Sigmoid colon (tissue), 7 donors: ENCODE measurements at places on chromosomes 6 and 20. TPM values are rescaled to one million over a fixed set of nuclear protein-coding genes. Genes with fewer than 3 reads are reported as not detected.

- no peak for DNase-seq
Measured at GRCh38 chr20:59662856-59663512, 58.6 kb downstream of the PHACTR3 start.

DNA sequence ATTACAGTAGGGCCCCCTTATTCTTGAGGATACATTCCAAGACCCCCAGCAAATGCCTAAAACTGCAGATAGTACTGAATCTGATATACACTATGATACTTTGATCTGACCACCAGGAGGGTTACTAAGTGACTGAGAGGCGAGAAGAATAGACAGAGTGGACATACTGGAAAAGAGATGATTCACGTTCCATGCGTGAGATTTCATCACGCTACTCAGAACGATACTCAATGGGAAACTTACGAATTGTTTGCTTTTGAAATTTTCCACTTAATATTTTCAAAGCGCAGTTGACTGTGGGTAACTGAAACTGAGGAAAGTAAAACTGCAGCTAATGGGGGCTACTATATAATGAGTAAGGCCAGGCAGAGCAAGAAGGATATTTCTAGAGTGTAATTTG, 60.8 kb downstream of the STX11 start:
- DNase-seq, result no peak

DNA sequence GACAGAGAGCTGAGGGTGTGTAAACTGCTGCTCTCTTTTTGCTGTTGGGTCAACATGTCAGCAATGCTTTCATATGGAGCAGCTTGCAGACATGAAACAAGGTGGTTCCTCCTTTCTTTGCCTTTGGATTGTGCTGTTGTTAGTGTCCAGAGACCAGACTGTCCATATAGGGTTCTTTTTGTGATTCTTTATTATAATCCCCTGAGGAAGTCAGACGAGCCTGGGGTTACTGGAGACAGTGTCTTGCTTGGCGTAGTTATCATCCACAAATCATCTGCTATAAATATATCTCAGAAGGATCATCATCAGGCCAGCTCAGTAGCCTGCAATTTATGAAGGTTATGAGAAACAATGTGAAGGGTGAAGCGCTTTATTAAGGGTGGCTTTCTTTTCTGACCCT, 2.3 kb upstream of the ADGRB3 start:
- DNase-seq, result no peak

- DNase-seq, result no peak
Measured at GRCh38 chr6:108157234-108157980, 8.4 kb upstream of the NR2E1 start.

DNA sequence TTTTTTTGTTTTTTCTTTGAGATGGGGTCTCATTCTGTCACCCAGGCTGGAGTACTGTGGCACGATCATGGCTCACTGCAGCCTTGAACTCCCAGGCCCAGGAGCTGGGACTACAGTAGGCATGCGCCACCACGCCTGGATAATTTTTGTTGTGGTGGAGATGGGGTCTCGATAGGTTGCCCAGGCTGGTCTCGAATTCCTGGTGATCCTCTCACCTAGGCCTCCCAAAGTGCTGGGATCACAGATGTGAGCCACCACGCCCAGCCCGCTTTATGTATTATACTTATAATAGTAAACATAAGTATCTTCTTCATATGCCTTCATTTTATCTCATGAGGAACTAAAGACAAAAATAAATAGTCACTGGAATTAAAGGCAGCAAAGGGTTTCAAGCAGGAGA, 63.5 kb downstream of the GINS1 start:
- peak; percentile 30 for DNase-seq

- peak; percentile 50 for DNase-seq
Measured at GRCh38 chr20:57753332-57754164, 43.7 kb upstream of the PMEPA1 start.

GRCh38 chr20:1926237-1926636, 31.0 kb downstream of the SIRPA start:
- DNase-seq, result no peak

GRCh38 chr6:102986086-102986485, 1592.6 kb downstream of the GRIK2 start:
- no peak for DNase-seq

- DNase-seq, result no peak
Measured at GRCh38 chr6:158270389-158271127, 41.7 kb upstream of the TULP4 start.

GRCh38 chr6:8065519-8065911, 1.3 kb upstream of the BLOC1S5 start:
- DNase-seq, result no peak

DNA sequence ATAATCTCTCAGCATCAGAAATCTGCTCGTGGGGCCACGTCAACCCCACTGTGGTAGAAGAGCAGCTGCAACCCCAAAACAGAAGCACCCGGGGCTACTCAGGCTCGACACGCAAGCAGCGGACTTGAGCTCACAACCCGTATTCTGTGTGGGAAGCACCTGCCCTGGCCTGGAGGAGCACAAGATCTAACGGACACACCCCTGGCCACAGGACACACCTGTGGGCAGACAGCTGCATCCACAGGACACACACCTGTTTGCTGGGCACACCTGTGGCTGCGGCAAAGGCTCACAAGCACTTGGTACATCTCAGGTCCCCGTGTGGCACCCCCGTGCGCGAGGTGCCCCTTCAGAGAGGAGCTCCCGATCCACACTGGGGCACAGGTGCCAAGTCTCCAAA, 36.5 kb downstream of the ZBTB46 start:
- no peak for DNase-seq

GRCh38 chr6:138248878-138249277, 30.6 kb upstream of the PBOV1 start:
- DNase-seq, result no peak

DNA sequence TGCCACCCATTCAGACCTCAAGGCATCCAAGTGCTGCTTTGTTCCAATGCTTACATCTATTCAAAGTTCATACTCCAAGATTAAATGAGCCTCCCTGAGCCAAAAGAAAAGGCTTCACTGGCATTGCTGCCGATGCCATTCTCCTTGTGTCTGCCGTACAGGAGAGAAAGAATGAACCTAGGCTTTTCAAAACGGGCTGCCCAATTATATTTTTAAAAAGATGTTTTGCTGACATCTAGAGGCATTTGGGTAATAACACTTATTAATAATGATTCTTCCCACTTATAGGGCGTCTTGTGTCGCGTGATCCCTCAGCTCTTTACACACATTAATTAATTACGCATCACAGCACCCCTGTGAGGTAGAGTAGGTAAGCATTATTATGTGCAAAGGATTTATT, 545.6 kb downstream of the PKHD1 start:
- DNase-seq, result no peak

- no peak for DNase-seq
Measured at GRCh38 chr20:13029687-13030375, 21.1 kb downstream of the SPTLC3 start.

GRCh38 chr6:56802584-56802983, 152.3 kb upstream of the BEND6 start:
- DNase-seq, result no peak

- no peak for DNase-seq
Measured at GRCh38 chr6:160500639-160501038, 152.5 kb downstream of the SLC22A3 start.

DNA sequence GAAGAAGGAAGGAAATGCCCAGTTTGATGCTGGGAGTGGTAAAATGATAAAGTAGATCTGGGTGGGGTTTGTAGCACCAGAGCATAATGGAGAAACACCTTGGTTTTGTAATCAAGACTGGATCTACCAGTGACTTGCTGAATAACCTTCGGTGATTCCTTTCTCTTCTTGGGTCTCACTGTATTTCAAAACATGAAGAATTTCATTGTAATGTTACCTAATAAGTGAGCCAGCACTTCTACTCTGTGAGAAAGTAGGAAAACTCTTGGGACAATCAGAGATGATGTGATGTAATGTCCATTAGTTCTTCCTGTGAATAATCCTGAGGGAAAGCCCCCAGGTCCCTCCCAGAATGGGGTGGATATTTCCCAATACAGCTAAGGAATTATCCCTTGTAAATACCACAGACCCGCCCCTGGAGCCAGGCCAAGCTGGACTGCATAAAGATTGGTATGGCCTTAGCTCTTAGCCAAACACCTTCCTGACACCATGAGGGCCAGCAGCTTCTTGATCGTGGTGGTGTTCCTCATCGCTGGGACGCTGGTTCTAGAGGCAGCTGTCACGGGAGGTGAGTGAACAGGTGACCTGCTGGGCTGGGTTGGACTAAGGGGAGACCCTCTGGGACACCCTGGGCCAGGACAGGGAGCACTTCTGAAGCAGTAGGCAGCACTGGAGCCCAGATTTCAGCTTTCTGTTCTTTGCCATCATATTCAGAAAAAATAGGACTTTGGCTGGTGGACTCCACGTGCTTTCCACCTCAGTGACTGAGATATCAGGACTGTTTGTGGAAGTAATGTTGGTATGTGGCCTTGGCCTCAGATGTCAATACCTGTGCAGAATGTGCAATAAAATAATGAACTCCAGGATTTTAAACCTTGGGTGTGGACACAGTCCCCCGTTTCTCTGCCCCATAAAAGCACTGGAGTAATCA, at the start of gene PI3:
TSS of gene PI3 (plus strand) at position 469 of the 931 bp plus-strand sequence. CDS start at position 490, 21 bp downstream.
- no peak for DNase-seq

DNA sequence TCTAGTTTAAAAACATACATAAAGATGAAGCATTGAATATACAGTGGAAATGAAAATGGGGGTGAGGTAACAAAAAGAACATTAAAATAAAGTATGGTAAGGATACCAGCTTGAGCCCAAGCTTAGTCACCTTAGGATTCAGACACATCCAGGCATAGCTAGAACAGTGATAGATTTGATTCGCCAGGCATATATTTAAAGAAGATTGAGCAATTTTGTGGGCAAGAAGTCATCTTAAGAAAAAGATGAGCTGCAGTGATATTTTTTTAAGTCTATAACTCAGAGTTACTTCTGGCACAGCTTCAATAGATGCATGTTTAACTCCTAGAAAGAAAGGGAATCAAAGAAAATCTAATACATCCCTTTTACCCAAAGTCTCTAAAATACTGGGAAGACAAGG, 97.9 kb downstream of the BMP5 start:
- no peak for DNase-seq

GRCh38 chr6:34900321-34901031, 11.4 kb downstream of the ANKS1A start:
- DNase-seq, result no peak

DNA sequence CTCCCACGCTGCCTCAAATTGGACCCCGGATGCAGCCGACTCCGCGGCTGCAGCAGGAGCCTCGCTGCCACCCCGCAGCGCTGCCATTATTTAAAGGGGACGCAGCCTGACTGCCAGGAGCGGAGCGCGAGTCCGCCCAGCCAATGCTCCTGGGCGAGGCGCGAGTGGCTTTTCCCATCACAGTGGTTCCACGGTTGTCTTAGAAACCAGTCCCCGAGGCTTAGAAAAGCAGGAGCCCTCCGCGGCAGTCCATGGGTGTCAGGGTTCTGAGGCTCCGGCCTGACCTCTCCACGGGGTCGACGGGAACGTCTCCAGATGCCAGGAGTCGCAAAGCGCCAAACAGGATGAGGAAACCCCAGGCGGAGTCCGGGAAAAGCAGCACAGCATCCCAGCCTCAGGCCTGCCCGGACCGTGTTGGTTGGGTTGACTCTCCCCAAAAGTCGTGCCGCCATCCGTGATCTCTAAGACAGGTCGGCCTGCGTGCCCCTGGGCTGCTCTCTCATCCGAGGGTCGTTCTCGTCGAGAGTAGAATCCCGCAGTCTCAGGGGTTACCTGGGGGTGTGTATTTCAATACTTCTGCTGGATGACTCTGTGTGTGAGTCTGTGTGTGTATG, 975.8 kb upstream of the DEFB115 start:
- no peak for DNase-seq

GRCh38 chr6:3250231-3250675, 8.5 kb upstream of the PSMG4 start:
- peak; percentile 75 for DNase-seq

- peak; percentile 71 for DNase-seq
Measured at GRCh38 chr20:37346535-37347346, 801 bp downstream of the SRC start.

DNA sequence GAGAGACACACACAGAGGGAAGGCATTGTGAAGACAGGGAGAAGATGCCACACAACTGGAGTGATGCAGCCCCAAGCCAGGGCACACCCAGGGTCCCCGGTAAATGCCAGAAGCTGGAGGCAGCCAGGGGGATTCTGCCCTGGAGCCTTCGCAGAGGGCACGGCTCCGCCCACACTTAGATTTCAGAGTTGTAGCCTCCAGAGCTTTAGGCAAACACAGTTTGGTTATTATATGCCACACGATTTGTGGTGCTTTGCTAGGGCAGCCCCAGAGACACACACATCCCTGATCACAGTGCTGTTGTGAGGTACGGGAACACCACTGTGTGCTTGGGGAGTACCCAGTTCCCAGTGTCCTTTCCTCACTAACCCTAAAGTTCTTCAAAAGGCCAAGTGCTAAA, 280.6 kb downstream of the SMOC2 start:
- no peak for DNase-seq

- DNase-seq, result no peak
Measured at GRCh38 chr20:12978126-12978394, 30.7 kb upstream of the SPTLC3 start.

DNA sequence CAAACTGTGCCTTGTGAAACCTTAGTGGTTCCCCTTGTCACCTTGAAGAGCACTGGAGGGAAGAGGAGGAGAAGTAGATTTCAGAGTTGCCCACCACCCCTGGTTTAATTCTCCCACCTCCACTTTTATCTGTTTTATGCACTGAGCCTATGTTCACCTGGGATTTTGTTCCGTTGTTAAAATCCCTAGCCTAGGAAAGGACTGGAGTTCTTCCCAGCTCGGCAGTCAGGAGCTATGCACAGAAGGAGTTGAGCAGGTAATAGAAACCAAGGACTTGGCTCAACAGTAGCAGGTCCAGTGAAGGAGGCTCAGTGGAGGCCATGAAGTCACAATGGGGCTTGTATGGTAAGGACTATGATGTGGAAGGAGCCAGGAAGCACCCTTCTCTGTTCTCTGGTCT, 290.3 kb upstream of the PRND start:
- no peak for DNase-seq

GRCh38 chr20:38874460-38875174, 51.6 kb upstream of the FAM83D start:
- no peak for DNase-seq

GRCh38 chr6:143601504-143601903, 76.3 kb upstream of the PHACTR2 start:
- DNase-seq, result no peak

The CNPY3 gene
- total RNA-seq, result 23.4 TPM

The PPIL6 gene
- total RNA-seq, result 6.1 TPM

The MOG gene
- not detected for total RNA-seq

The SAMD10 gene
- total RNA-seq, result 8.3 TPM

The C6orf15 gene
- not detected for total RNA-seq

The PCNA gene
- 44.2 TPM for total RNA-seq

The KIF6 gene
- not detected for total RNA-seq

The GPX5 gene
- total RNA-seq, result not detected
